ENCODE measurements at places on chromosomes 2 and 18. TPM values are rescaled to one million over a fixed set of nuclear protein-coding genes. Genes with fewer than 3 reads are reported as not detected.

STPG4 gene
- not detected for total RNA-seq

MDH1B gene
- 1.0 TPM for total RNA-seq

FARP2 gene
- total RNA-seq = 44.9 TPM

ATOH8 gene
- total RNA-seq = 3.8 TPM

LINC00305 gene
- total RNA-seq = not detected

TLX2 gene
- not detected for total RNA-seq

SLC4A3 gene
- 2.1 TPM for total RNA-seq

C2orf69 gene
- 7.5 TPM for total RNA-seq

SOCS6 gene
- total RNA-seq = 18.8 TPM

EPHA4 gene
- 2.0 TPM for total RNA-seq

DSEL gene
- 4.7 TPM for total RNA-seq

SP140 gene
- total RNA-seq = 0.89 TPM

SALL3 gene
- not detected for total RNA-seq

HAAO gene
- total RNA-seq = 35.4 TPM

COLEC12 gene
- 5.5 TPM for total RNA-seq

RBM45 gene
- 5.0 TPM for total RNA-seq

BMP10 gene
- total RNA-seq = not detected

NOL4 gene
- total RNA-seq = 0.91 TPM

B3GNT7 gene
- 28.0 TPM for total RNA-seq

SEPTIN10 gene
- 15.1 TPM for total RNA-seq

SERPINB12 gene
- not detected for total RNA-seq

ALPI gene
- not detected for total RNA-seq

CHRNG gene
- not detected for total RNA-seq

UGT1A10 gene
- not detected for total RNA-seq

LOXHD1 gene
- total RNA-seq = 0.14 TPM

ASTL gene
- total RNA-seq = not detected

IAH1 gene
- 12.2 TPM for total RNA-seq

ABCG5 gene
- total RNA-seq = not detected

KLHL30 gene
- 0.14 TPM for total RNA-seq

LRRC30 gene
- total RNA-seq = not detected

ESPNL gene
- 0.72 TPM for total RNA-seq

TMEM237 gene
- total RNA-seq = 9.6 TPM

HOXD11 gene
- total RNA-seq = not detected

DYNC2LI1 gene
- 6.1 TPM for total RNA-seq

TEX44 gene
- not detected for total RNA-seq

ATP8B1 gene
- total RNA-seq = 32.2 TPM

KCNE4 gene
- 0.75 TPM for total RNA-seq

CAPN14 gene
- not detected for total RNA-seq

KATNAL2 gene
- 1.7 TPM for total RNA-seq

CLEC4F gene
- 0.12 TPM for total RNA-seq

ERICH2 gene
- total RNA-seq = 0.62 TPM

TUBA4B gene
- not detected for total RNA-seq

HOXD12 gene
- not detected for total RNA-seq

ASPRV1 gene
- 0.44 TPM for total RNA-seq

CRYBA2 gene
- 5.9 TPM for total RNA-seq

FOSL2 gene
- 32.9 TPM for total RNA-seq

SPDYA gene
- total RNA-seq = 0.38 TPM

EVA1A gene
- 29.4 TPM for total RNA-seq

All from pancreas (tissue), 10 donors.